ENCODE measurements at places on chromosomes 1 and 21.

DNA sequence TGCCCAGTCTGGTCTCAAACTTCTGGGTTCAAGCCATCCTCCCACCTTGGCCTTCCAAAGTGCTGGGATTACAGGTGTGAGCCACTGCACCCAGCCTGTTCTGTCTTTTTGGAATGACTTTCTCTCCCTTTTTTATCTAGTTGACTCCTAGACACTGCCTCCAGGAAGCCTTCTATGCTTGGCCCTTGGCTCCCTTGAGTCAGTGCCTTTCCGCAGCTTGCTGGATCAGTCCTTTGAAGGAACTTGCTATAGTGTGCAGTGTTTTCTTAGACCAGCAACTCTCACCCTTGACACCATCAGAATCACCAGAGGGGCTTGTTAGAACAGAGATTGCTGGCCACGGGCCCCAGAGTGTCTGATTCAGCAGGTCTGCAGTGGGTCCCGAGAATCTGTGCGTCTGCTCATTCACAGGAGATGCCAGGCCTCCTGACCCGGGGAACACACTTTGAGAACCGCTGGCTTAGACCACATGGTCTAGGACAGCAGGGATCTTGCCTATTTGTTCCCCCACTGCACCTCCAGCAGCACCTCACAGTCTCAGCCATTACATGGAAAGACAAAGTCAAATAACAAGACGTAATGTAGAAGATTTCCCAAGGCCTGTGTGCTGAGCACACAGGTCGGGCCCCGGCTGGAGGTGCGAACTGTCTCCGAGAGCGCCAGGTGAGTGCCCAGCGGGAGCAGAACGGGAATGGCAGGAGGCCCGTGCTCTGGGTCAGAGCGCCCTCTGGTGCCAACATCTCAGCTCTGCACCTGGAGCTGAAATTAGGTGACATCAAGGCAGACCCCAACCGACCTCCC, 27.4 kb upstream of the CTPS1 start:
- no peak for DNase-seq

GRCh38 chr1:27872802-27873551, 633 bp downstream of the THEMIS2 start:
- DNase-seq = no peak

DNA sequence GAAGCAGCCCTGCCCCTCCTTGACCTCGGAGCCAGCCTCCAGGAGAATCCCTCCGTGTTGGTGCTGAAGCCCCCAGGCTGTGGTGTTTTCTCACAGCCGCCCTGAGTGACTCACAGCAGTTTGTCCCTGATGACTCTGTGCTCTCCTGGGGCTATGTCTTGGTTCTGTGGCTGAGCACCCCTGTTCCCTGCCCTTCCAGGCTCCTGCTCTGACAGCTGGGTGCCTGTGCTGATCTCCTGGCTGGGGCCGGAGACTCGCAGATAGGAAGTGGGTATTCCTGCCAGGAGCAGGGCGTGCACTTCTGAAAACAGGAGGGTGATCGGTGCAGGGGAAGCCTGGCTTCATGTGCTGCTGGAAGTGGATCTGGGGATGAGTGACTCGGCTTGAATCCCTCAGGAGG, 34.5 kb downstream of the POFUT2 start:
- DNase-seq = no peak

DNA sequence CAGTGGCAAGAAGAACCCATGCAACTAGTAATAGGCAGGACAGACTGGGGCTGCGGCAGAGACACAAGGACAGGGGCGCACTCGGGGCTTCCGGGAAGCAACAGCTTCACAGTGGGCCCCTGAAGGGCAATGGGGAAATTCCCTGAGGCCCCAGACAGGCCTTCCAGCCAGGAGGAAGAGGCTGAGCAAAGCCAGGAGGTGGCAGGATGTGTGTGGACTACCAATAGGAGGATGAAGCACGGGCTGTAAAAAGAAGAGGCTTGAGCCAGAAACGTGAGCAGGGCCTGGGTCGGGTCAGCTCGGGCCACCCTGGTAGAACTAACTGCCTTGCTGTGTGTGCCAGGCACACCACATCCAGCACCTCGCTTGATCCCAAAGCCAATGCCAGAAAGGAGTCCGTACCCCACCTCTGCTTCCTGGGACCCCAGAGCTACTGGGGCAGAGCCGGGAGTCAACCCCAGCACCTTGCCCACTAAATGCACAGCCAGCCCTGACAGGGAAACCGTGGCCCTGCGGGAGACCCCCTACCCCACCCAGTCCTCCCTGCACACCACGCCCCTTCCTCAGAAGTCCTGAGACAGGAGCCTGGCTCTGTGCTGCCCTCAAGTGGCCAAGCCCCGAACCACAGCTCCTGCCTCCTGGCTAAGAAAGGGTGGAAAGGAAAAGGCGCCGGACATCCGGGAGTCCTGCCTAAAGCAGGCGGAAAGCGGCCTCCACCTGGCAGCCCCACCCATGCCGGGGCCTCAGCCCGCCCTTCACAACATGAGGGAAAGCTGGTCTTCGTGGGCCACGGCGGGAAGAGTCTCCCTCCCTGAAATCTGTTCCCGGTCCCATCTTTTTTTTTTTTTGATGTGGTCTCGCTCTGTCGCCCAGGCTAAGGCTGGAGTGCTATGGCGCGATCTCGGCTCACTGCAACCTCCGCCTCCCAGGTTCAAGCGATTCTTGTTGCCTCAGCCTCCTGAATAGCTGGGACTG, 33.7 kb downstream of the TTC39A start:
- no peak for DNase-seq

DNA sequence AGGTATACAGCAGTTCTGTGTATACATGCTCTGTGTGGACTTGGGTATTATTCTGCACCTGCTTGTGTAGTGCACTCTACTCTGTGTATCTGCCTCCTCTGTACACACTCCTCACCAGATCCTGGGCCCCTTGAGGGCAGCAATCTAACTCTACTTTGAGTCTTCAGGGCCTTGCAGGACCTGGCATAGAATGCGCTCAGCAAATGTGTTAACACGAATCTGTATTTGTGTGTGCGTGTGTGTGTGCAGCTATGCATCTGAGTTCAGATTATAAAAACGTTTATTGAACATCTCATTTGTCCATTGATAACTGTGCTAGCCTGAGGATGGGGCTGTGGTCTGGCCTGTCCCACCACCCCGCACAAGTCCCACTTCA, 3.9 kb upstream of the MEF2D start:
- no peak for DNase-seq

DNA sequence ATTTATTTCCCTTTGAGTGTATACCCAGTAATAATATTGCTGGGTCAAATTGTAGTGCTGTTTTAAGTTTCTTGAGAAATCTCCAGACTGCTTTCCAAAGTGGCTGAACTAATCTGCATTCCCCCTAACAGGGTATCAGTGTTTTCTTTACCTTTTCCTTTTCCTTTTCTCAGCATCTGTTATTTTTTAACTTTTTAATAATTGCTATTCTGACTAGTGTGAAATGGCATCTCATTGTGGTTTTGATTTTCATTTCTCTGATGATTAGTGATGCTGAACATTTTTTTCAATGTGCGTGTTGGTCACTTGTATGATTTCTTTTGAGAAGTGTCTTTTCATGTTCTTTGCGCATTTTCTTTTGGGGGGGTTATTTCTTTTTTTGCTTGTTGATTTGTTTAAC, 374.9 kb upstream of the BRINP3 start:
- DNase-seq = no peak

DNA sequence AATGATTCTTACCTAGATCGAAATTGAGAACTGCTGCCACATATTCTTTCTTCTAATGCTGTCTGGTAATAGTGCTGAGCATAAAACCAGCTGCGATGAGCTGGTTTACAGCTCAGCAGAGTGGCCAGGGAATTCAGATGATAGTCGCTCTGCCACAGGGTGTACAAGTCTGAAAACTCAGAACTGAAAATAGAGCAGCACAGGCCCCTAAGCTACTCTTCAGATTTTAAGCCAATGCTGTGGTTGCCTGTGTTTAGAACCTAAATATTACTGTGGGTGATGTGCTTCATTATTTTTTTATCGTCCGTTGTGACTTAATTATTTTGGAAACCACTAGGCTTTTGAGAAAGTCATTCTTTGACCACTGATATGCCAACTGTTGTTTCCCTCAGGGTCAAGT, 152.0 kb downstream of the ADGRL4 start:
- DNase-seq = no peak

GRCh38 chr1:18256282-18257235, 149.0 kb downstream of the IGSF21 start:
- DNase-seq = peak; percentile 1

GRCh38 chr1:176111835-176112234, 95.3 kb downstream of the COP1 start:
- DNase-seq = no peak

All from kidney epithelial cell (primary cell).